Colonic mucosa (tissue), 4 donors: ENCODE measurements at places on chromosomes 11 and 22.

DNA sequence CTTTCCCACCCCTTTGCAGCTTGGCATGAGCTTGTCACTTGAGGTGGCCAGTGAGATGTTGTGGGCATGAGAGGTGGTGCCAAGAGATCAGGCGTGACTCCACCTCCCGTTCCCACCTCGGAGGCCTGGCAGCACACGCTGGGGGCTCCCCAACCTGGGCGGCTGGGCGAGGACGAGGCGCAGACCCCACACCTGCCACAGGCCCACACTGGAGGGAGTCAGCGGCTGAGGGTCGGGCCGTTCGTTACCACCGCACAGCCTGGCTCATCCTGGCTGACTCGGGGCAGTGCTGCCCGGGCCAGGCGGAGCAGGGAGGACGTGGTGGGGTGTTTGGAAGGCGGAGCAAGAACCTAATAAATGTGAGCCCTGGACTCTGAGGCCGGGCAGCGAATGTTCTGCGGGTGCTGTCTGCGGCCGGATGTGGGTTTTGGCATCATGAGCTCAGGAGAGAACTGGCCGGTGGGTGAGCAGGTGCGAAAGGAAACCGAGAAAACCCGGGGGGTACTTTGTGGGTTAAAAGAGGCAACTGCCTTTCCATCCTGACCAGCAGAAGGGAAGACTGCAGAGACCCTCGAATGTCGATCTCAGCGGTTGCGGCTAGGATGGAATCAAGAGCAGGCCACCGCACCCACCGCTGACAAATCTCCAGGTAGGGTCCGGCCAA is 10.2 kb upstream of the IFITM3 start:
- no peaks in the 10 kb centered on the region for H3K27me3 ChIP-seq
- no peak overlapping the region for H3K4me3 ChIP-seq
- no peaks in the 10 kb centered on the region for H3K36me3 ChIP-seq

- no peaks in the 10 kb centered on the region for H3K27me3 ChIP-seq
- no peaks in the 10 kb centered on the region for H3K36me3 ChIP-seq
- DNase-seq: no peak
- H3K4me3 ChIP-seq: no peak overlapping the region
Measured at GRCh38 chr22:29693671-29694070, 26.1 kb upstream of the CABP7 start.

- no peak overlapping the region for H3K4me3 ChIP-seq
- no peak for DNase-seq
- H3K4me1 ChIP-seq: no peaks in the 10 kb centered on the region
- no peak overlapping the region for H3K27ac ChIP-seq
- no peaks in the 10 kb centered on the region for H3K36me3 ChIP-seq
Measured at GRCh38 chr11:108035690-108036089, 27.0 kb downstream of the CUL5 start.

DNA sequence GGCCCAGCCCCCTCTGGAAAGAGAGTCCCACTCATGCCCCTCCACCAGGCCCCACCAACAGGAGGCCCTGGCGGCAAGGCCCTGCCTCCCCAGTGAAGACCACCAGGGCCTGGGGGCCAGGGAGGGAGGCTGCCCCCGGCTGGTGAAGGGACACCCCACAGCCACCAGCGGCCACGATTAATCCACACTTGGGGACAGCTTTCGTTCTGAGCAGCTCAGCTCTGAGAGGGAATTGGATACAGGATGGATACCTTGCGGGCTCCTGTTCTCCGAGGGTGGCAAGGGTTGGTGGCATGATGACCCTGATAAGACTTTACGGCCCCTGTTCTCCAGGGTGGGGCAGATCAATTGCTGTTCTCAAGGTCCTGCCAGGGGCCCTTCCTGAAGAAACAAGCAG is 6.9 kb upstream of the NLRP6 start:
- peak; percentile 27 for DNase-seq
- H3K27me3 ChIP-seq: no peaks in the 10 kb centered on the region
- no peaks in the 10 kb centered on the region for H3K4me1 ChIP-seq
- H3K27ac ChIP-seq: no peak overlapping the region
- no peaks in the 10 kb centered on the region for H3K36me3 ChIP-seq

- no peaks in the 10 kb centered on the region for H3K4me1 ChIP-seq
- no peak overlapping the region for H3K4me3 ChIP-seq
- H3K36me3 ChIP-seq: no peaks in the 10 kb centered on the region
- H3K27ac ChIP-seq: no peak overlapping the region
Measured at GRCh38 chr11:72398058-72398758, 36.1 kb downstream of the CLPB start.

- peaks cover 17% of the 10 kb centered on the region for H3K36me3 ChIP-seq
- no peak for DNase-seq
- H3K27ac ChIP-seq: peak overlapping the region; percentile 92
- peak overlapping the region; percentile 94 for H3K4me3 ChIP-seq
Measured at GRCh38 chr11:67400942-67401494, 640 bp downstream of the PPP1CA start.

DNA sequence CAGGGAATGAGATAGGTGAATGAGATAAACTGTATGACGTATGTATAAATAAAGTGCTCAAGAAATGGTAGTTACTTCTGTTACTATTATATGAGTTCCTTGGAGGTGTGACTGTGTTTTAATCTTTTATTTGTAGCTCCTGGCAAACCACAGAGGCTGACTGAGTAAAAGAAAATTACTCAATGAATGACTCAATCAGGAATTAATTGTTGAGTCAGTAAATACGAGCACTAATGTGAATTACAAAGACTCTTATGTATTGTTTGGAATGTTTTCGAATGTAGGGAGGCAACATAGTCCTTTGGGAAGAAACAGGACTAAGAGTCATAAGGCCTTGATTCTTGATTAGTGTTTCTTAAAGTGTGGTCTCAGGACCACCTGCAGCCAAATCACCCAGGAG is 51.1 kb upstream of the BLID start:
- no peaks in the 10 kb centered on the region for H3K27me3 ChIP-seq
- H3K4me1 ChIP-seq: no peaks in the 10 kb centered on the region
- DNase-seq: no peak

GRCh38 chr22:30444632-30445437 is 19.3 kb downstream of the MTFP1 start:
- H3K4me3 ChIP-seq: no peak overlapping the region
- H3K36me3 ChIP-seq: no peaks in the 10 kb centered on the region
- H3K27ac ChIP-seq: no peak overlapping the region
- H3K4me1 ChIP-seq: no peaks in the 10 kb centered on the region

GRCh38 chr11:126636911-126637794 is 281.7 kb downstream of the ST3GAL4 start:
- no peak for DNase-seq
- H3K36me3 ChIP-seq: no peaks in the 10 kb centered on the region
- H3K4me3 ChIP-seq: no peak overlapping the region
- no peaks in the 10 kb centered on the region for H3K4me1 ChIP-seq
- no peak overlapping the region for H3K27ac ChIP-seq
- no peaks in the 10 kb centered on the region for H3K27me3 ChIP-seq

DNA sequence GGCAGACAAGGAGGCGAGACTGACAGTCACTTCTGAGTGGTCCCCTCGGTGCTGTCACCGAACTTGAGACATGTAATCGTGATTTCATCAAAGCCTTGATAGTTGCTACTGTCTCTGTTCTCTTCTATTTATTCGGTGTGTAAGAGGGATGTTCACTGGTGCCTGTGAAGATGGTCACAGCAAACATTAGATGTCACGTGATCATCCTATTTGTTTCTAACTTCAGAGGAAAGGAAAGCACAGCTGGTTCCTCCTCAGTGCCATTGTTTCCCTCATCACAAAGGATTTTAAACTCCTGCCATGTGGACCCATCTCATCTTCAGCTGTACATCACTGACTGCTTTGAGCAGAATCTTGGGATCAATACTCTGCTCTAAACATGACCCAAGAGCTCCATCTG is 73.1 kb upstream of the CLMP start:
- no peak for DNase-seq
- no peaks in the 10 kb centered on the region for H3K4me1 ChIP-seq
- H3K27ac ChIP-seq: no peak overlapping the region
- no peak overlapping the region for H3K4me3 ChIP-seq
- H3K27me3 ChIP-seq: no peaks in the 10 kb centered on the region

DNA sequence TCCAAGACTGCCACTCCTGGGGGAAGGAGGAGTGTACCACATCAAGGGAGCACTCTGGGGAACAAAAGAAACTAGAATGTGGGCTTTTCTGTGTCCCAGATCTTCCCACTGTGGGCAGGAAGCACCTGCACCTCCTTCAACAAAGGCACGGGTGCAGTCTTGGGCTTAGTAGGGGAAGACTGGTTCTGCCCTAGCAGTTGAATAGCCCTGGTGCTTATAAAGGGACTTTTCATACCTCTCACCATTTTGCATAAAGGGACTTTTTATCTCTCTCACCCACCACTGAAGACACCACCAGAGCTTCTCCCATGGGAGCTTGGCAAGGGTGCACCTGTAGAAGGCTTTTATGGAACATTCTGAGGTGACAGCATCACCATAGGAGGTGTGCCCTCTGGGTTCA is 65.8 kb upstream of the MS4A8 start:
- H3K36me3 ChIP-seq: no peaks in the 10 kb centered on the region
- no peak overlapping the region for H3K4me3 ChIP-seq
- H3K4me1 ChIP-seq: no peaks in the 10 kb centered on the region
- no peak for DNase-seq
- no peak overlapping the region for H3K27ac ChIP-seq

- H3K4me3 ChIP-seq: no peak overlapping the region
- peaks cover 6% of the 10 kb centered on the region for H3K4me1 ChIP-seq
- H3K27me3 ChIP-seq: no peaks in the 10 kb centered on the region
- DNase-seq: no peak
Measured at GRCh38 chr22:19955241-19956128, 13.9 kb upstream of the TXNRD2 start.

GRCh38 chr11:126927623-126928022 is 72.9 kb downstream of the KIRREL3 start:
- no peak for DNase-seq
- no peaks in the 10 kb centered on the region for H3K27me3 ChIP-seq
- no peaks in the 10 kb centered on the region for H3K36me3 ChIP-seq
- no peak overlapping the region for H3K27ac ChIP-seq

DNA sequence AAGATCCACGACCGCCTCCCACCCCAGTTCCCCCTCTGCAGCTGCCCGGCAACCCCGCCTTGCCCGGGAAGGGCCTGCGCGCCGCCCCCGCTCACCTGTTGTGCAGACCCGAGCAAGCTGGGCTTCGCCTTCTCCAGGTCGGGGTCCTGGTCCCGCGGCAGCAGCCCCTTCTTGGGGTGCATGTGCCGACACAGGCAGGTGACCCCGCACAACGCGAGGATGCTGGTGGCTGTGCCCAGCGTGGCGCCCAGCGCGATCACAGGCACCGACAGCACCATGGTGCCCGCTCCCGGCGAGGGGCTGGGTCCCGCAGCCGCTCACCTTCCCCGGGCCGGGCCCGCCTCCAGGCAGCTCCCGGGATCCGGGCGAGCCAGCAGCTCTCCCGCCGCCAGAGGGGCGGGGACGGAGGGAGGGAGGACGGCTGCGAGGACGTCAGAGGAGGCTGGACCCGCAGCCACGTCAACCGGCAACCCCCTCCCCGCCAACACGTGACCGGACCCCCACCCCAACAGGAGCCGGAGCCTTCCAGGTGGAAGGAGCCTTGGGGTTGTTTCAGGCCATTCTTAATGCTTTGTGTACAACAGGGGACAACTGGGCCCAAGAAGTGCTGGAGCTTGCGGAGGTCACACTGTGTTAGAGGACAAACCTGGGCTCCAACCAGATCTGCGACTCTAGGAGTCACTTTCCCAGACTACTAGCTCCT is at the start of gene SYT13:
Gene SYT13 (minus strand): TSS at position 412 of the 703 bp plus-strand sequence. CDS start 134 bp downstream, at position 278.
- no peaks in the 10 kb centered on the region for H3K36me3 ChIP-seq
- H3K4me1 ChIP-seq: no peaks in the 10 kb centered on the region
- DNase-seq: peak; percentile 85
- peak within 1 kb of the TSS; percentile 49 for H3K4me3 ChIP-seq

DNA sequence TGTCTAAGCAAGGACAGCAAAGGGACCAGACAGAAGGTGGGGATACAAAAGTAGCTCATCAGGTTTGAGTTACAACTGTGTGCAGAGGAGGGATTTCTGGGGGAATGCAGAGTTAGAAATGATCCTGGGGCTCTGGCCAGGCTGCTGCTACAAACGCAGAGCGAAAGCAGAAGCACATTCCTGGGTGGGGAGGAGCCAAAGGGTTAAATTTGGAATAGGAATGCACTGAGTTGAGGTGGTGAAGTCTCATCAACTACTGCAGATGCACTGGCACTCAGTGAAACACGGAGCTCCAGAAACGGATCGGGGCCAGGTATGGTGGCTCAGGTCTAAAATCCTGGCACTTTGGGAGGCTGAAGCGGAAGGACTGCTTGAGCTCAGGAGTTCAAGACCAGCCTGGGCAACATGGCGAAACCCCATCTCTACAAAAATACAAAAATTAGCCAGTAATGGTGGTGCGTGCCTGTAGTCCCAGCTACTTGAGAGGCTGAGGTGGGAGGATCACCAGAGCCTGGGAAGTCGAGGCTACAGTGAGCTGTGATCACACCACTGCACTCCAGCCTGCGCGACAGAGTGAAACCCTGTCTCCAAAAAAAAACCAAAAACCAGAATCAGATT is 3.2 kb downstream of the CHKA start:
- DNase-seq: no peak
- H3K4me1 ChIP-seq: peaks cover 22% of the 10 kb centered on the region
- no peak overlapping the region for H3K27ac ChIP-seq
- no peaks in the 10 kb centered on the region for H3K36me3 ChIP-seq
- H3K4me3 ChIP-seq: no peak overlapping the region

DNA sequence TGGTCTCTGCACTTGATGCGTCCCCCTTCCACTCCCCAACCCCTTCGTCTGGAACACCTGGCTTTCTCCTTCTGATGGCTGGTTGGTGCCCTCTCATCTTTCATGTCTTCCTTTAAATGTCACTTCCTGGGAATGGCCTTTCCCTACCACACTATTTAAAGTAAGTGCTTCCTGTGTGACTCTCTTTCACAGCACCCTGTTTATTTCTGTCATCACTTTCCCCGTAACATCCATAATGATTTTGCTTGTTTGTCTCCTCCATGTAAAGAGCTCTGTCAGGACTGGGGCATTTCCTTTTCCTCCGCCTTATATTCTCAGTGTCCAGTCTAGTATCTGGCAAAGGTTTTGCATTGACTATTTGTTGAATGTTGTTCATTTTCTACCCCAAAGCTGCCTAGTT is 143.0 kb downstream of the DBX1 start:
- no peaks in the 10 kb centered on the region for H3K27me3 ChIP-seq
- H3K4me1 ChIP-seq: peaks cover 4% of the 10 kb centered on the region
- no peak overlapping the region for H3K4me3 ChIP-seq
- H3K27ac ChIP-seq: no peak overlapping the region
- no peaks in the 10 kb centered on the region for H3K36me3 ChIP-seq
- no peak for DNase-seq

GRCh38 chr11:27719546-27719925 is 19.3 kb upstream of the BDNF start:
- H3K27me3 ChIP-seq: peaks cover 70% of the 10 kb centered on the region
- H3K27ac ChIP-seq: no peak overlapping the region
- H3K4me1 ChIP-seq: no peaks in the 10 kb centered on the region
- peak overlapping the region; percentile 19 for H3K4me3 ChIP-seq
- no peak for DNase-seq
- H3K36me3 ChIP-seq: no peaks in the 10 kb centered on the region

DNA sequence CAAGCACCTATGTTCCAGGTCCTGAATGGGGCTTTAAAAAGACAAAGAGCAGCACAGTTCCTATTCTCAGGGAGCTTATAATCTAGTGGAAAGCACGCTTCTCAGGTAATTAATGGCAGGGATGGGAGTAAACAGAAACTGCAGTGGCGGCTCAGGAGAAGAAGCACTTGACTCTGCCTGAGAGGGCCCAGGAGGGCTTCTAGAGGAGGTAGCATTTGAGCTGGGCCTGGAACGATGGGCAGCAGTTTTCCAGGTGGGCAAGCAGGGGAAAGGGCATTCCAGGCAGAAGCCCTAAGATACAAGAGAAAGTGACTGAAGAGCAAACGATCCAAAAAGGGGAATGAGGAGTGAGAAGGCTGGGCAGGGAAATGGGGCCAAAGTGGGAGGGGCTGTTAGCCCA is 37.1 kb upstream of the CHST1 start:
- no peak overlapping the region for H3K27ac ChIP-seq
- H3K4me1 ChIP-seq: no peaks in the 10 kb centered on the region
- no peaks in the 10 kb centered on the region for H3K36me3 ChIP-seq
- no peaks in the 10 kb centered on the region for H3K27me3 ChIP-seq
